ENCODE measurements at places on chromosomes 3 and 15.

- DNase-seq: no peak
These were observed 39.8 kb downstream of the PXYLP1 start for GRCh38 chr3:141271279-141272030.

GRCh38 chr3:177195242-177195991 is 1.9 kb downstream of the TBL1XR1 start:
- DNase-seq: no peak

DNA sequence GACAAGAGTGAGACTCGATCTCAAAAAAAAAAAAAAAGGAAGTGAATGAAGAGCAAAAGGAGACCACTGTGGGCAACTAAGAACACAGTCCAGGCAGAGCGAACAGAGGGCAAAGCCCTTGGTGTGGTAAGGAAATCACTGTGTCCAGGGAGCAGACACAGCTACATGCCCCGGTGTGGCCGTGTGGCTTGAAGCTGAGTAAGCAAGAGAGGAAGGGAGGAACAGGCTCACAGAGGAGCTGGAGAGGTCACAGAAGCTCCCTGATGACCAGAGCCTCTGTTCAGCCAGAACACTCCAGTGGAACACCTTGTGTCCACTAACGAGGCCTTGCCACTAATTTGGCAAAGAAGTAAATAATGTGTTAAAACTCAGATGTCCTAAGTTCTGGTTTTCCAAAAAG is 60.6 kb upstream of the GATA2 start:
- no peak for DNase-seq

GRCh38 chr3:94693997-94694640 is 631.3 kb downstream of the NSUN3 start:
- DNase-seq: no peak

GRCh38 chr3:122151480-122151879 is 32.0 kb upstream of the CASR start:
- no peak for DNase-seq

- DNase-seq: no peak
These were observed 3.0 kb downstream of the DUT start for GRCh38 chr15:48334260-48334659.

DNA sequence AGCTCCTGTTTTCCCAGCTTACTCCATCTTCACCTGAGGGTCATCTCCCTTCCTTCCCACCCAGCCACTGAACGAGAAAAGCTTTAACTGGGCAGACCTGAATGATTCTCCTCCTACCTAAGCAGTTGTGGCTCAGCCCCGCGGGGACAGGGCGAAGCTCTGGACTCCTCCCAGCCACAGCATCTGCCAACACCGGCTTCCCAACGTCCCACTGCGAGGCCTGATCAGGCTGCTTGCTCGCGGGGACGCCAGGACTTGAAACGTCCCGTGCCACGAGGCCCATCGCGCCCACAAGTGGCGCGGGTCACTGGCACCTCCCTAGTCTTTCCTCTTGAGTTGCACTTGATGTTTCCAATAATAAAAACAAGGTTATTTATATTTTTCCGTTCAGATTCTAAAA is at the start of gene SPATA16:
Gene SPATA16 (minus strand): TSS at position 250 of the 400 bp plus-strand sequence. CDS start 23,504 bp downstream, outside the sequence.
- no peak for DNase-seq

GRCh38 chr15:76588811-76589747 is 252.5 kb downstream of the ISL2 start:
- no peak for DNase-seq

GRCh38 chr3:149604125-149604875 is 53.5 kb downstream of the WWTR1 start:
- DNase-seq: no peak

DNA sequence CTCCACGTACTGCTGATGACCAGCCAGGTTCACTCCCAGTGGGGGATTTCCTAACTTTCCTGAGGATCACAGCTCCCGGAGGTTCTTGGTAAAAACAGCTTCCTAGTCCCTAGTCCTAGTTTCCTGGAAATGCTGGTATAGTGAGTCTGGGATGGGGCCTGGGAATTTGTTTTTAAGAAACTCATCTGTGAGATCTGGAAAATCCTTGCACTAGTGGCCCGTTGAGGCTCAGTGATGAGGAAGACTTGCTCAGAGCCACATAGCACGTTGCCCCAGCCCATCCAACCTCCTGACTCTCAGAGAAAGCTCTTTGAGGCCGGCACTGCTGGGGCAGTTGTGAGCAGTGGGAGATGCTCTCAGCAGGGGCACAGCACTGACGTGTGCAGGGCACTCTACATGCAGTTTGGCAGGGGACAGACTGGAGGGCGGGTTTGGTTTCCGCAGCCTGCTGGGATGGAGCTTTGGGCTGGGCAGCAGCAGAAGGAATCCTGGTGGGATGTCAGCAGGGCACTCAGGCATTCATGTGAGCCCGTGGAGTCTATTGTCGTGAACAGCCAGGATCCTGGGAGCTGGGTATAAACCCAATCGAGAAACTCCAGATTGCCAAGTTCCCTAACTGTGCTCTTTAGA is 31.6 kb downstream of the SAXO2 start:
- DNase-seq: no peak

- no peak for DNase-seq
These were observed 2.4 kb downstream of the ATP1B3 start for GRCh38 chr3:141878817-141879216.

- no peak for DNase-seq
These were observed 34.0 kb upstream of the GNB5 start for GRCh38 chr15:52225230-52225629.

DNA sequence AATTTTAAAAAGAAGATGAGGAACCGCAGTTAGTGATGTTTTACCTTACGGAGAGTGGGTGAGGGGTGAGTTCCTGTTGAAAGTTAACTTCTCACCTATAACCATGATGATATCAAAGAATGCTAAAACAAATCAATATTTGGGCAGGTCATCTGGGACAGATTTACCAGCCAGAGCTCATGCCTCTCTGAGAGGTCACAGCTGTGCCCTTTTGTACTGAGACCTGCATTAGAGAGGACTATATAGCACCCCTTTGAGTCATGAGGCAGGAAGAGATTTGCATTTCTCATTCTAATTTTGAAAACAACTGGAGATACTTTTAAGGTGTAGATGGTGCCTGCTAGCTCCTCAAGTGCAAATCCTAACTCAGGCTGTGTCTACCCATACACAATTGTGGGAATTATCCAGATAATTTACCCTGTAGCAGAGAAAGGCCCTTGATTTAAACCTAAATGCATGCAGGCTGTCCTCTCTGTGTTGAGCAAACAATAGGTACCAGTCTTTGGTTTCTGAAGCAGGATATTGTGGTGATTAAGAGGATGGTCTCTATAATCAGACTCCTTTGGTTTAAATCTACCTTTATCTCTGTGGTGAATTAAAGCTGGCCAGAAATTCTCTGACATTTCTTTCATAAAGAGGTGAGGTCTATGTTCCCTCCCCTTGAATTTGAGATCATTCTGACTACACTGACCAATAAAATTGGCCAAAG is 5.8 kb upstream of the TM4SF4 start:
- DNase-seq: no peak

DNA sequence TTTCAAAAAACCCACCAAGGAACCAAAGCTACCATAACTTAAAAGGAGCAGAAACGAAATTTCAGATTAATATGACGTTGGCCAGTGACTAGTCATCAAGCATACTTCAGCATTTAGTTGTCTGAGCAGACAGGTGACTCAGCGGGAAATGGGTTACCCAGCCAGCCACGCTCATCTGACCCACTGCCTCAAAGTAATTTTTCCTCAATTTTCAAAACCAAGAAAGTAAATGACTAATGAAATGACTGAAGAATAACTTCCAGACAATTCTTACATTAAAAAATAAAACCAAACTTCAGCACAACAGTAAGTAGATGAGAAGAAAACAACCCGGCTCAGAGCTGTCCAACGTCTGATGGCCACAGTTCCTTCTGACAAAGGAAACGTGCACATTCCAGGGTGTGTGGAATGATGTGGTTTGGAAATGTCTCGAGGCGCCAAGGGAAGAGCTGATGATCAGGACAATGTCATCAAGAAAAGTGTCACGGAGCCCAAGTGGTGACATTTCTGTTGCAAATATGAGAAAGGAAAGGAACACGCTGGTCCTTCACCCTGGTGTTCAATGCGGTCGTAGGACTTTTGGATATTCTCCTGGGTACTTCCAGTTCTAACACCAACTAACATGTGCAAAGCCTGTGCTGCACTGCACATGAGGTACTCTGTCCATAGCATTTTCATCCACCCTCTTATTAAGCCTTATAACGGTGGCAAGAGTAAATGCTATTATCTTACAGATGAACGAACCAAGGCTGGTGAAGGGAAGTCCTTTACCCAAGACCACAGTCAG is 79.1 kb downstream of the FOXP1 start:
- peak; percentile 85 for DNase-seq

GRCh38 chr3:128306481-128306880 is 153.2 kb downstream of the EEFSEC start:
- DNase-seq: no peak

DNA sequence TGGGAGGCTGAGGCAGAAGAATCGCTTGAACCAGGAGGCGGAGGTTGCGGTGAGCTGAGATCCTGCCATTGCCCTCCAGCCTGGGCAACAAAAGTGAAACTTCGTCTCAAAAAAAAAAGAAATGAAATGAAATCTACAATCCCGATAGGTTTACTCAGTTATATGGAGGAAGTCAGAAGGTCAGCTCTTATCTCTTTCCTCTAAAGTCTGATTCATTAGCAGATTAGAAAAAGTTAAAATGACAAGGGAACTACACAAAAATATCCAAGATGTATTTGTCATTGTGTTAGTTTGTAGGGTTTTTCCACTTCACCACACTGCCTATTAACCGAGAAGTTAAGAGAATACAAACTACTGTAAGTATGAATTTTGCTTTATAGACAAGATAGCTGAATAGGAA is 420.6 kb downstream of the SHQ1 start:
- no peak for DNase-seq

DNA sequence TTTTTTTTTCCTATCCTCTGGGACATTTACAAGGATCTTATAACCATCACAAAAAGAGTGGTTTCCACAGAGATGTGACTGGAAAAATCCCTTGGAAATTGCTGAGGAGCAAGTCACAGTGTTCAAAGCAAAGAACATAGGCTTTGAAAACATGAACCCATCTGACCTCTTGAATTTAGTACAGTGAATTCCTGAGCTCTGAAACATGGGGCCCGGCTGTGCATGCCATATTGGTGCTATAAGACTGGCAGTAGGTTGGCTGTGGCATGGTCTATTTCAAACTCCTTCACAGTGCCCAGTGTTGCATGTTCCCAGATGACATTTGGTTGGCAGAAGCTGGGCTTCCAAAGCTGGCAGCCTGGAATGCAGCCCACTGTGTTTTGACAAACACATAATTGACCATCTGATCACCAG is 202.2 kb downstream of the TIGIT start:
- DNase-seq: peak; percentile 72

- no peak for DNase-seq
These were observed 63.6 kb downstream of the PCSK6 start for GRCh38 chr15:101425787-101426365.

GRCh38 chr15:85580879-85581278 is 200.5 kb downstream of the AKAP13 start:
- DNase-seq: no peak

DNA sequence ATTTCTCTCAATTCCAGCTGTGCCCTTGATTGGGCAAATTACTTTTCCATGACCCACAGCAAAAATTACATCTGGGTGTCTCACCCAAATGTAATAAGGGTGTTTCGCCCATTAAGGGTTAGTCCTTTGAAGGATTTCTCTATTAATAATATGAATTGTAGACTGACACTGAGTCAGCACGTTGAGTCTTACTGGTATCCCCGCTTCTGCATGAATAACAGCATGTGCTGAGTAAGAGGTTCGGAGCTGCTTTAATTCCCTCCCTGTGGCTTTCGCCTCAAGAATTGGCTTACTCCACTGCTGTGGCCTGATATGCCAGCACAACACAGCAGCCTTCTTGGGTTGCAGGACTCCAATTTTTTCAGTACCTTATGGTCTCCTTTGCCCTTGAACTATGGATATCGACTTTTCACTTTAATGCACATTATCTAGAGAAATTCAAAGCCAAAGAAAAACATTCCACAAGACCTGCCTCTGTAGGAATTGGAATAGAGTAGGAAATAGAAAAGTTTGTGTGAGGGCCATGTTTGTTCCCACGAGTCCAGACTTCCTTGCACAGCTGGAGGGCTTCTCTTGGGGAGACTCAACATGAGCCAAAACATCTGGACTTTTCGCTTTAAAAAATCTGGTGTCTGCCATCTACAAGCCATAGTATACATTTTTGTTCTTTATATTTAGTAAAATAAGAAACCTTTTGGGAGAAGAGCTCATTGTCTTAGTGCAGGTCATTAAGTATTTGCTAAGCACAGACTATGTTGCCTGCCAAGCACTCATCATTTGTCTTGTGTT is 20.7 kb upstream of the ERC2 start:
- no peak for DNase-seq

DNA sequence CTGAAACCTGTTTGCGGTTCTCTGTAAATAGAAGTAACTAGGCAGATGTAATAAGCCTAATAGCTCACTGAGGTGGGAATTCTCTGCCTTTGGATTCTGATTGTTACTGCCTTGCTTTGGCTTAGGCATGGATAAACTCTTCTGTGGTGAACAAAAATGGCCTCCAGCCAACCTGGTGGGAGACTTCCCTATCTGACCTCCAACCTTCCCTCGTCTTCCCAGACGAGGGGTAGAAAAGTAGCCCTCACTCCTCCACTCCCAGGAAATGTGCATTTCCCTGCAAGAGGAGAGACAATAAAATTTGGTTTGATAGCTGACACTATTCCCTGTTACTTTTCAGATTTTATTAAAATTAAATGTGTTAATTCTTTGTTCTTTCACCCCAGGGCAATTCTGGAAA is 606 bp upstream of the CD96 start:
- no peak for DNase-seq
